ENCODE measurements at places on chromosomes 12 and 14.

GRCh38 chr12:52007982-52008510, 1.3 kb downstream of the TAMALIN start:
- DNase-seq: no peak

DNA sequence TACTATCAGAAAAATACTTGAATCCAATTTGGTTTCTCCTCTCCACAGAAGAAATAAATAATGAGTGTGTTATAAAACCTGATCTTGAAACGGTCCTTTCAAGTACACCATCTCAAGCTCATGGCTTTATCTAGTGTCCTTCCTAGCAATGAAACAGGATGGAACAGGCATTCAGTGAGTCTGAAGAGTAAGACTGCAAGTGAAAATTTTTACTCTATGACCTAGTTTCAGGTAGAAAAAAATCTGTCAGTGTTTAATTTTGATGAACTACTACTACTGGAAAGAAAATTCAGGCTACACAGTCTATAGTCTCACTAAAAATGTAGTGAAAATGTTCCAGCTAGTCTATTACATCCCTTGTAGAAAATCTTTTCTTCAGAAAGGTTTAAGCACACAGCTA, 7.7 kb downstream of the CBX5 start:
- DNase-seq: no peak

- DNase-seq: no peak
Observed at GRCh38 chr14:103008768-103009357, 48.5 kb downstream of the CDC42BPB start.

GRCh38 chr12:51694146-51694545, 103.1 kb downstream of the SCN8A start:
- DNase-seq: no peak

GRCh38 chr14:88793259-88793625, 489 bp upstream of the EML5 start:
- DNase-seq: no peak

DNA sequence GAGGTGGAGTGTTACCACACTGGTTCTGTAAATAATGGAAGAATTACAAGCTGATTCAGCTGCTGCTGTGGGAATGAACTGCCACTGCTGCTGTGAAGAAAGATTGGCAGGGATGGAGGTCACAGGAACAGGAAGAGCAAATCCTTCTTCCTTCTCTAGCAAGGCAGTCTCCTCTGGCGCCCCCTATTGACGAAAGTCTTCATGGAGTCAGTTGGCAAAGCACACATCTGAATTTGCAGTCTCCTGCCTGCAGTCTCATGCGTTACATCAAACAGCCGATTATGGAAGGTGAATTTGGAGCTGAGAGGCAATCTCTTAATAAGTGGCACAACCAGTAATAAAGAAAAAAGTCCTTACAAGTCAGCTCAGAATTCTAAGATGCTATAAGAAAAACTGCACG, 106.0 kb upstream of the TMTC1 start:
- no peak for DNase-seq

DNA sequence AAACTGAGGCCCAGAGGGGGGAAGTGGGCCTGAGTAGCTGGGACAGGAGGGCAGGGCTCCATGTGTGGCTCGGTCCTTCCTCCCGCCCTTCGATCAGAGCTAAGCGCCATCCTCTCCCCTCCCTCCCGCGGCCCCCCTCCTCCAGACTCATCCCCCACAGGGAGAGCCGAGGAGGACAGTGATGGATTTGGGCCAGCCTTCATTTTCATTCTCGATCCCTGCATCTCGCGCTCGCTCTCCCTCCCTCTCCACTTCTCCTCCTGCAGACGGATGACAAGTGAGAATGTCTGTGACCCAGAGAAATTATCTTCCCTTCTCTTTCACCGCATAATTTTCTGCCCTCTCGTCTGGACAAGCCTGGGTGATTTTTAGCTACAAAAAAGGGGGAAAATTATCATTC, 183.3 kb downstream of the RBM19 start:
- no peak for DNase-seq

GRCh38 chr12:4118601-4119156, 154.9 kb upstream of the CCND2 start:
- no peak for DNase-seq

GRCh38 chr14:90781344-90781761, 34.9 kb downstream of the TTC7B start:
- DNase-seq: no peak

DNA sequence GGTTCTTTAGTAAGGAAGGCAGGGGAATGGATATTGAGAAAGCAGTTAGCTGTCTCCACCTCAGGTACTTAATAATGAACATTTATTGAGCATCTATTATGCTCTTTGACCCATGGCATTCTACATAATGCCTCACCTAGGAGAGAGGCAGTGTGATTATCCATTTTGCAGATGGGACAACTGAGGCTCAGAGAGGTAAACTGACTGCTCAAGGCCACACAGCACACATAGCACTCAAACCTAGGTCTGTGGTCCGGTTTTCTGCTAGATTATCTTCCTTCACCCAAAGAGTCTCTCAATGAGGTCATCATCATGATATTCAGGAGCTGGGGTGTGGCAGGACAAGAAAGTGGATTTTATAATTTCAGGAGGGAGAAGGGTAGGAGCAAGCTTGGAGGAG, 199.1 kb upstream of the LHX5 start:
- DNase-seq: no peak

DNA sequence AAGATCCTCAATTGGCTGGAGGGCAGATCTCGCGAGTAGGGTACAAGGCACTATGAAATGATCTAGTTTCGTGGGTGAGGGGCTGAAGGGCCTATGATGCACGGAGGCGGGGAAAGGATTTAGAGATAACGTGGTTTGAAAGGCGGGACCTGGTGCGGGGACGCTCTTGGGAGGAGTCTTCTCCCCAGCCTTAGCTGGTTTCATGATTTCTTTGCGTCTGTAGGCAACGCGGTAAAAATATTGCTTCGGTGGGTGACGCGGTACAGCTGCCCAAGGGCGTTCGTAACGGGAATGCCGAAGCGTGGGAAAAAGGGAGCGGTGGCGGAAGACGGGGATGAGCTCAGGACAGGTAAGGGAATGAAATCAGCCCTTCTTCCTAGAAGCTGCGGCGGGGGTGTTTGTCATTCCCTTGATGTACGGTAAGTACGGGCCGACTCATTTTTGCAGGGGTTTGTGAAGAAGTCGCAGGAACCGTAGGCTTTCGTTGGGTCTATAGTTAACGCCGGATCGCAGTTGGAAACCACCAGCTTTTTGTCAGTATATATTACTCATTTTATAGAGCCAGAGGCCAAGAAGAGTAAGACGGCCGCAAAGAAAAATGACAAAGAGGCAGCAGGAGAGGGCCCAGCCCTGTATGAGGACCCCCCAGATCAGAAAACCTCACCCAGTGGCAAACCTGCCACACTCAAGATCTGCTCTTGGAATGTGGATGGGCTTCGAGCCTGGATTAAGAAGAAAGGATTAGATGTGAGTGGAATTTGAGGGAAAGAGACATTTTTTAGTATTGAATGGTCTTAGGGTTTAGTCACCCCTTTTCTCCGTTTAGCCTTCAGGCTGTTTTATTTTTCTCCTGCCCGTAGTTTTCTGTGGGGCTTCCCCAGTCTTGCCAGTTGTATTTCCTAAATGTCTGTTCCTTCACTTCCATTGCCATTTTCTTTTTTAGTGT, 602 bp downstream of the APEX1 start:
- no peak for DNase-seq

DNA sequence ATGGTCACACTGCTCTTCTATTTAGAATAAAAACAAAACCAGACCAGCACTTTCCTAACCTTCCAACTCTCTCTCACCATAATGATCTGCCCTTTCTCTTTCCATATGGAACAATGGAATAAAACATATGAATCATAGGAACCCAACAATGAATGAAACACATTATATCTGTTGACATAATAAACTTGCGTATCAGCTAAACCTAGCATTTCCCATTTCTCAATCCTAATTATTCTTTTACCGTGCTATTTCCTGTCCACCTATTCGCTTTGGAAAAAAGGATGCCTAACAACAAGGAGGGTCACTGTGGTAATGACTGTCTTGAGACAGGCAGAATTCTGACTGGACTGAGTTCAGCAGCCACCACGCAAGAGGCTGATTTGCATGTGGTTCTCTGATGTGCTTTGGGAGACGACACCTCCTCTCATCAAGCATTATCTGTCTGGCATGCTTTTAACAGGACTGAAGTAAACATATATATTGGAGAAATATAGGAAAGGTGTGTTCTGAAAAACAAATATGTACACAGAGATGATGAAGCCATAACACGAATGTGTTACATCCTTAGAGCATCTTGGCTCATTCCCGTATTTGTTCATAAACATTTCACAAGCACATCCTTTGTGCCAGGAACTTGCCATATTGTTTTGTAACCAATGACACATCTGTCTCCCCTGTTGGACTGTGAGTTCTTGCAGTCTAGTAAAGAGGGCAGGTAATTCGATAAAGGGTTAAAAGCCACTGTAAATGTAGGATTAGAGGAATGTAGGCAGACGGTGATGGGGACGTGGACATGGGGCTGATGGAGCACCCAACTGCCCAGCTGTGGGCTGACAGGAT, 87.7 kb downstream of the PTPRB start:
- no peak for DNase-seq

DNA sequence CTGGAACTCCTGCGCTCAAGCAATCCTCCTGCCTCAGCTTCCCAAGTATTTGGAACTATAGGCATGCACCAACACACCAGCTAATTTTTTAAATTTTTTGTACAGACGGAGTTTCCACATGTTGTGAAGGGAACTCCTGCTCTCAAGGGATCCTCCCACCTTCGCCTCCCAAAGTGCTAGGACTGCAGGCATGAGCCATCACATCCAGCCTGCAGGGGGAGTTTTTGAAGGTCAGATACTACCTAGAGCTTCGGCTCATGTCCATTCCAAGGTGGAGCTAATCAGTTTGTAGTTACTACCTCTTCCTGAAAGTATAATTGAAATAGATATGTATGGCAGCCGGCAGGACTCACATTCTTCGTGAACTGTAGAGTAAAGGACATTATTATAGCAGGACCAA, 3.7 kb upstream of the TAS2R19 start:
- no peak for DNase-seq

GRCh38 chr14:89537911-89538310, 120.9 kb upstream of the FOXN3 start:
- no peak for DNase-seq

DNA sequence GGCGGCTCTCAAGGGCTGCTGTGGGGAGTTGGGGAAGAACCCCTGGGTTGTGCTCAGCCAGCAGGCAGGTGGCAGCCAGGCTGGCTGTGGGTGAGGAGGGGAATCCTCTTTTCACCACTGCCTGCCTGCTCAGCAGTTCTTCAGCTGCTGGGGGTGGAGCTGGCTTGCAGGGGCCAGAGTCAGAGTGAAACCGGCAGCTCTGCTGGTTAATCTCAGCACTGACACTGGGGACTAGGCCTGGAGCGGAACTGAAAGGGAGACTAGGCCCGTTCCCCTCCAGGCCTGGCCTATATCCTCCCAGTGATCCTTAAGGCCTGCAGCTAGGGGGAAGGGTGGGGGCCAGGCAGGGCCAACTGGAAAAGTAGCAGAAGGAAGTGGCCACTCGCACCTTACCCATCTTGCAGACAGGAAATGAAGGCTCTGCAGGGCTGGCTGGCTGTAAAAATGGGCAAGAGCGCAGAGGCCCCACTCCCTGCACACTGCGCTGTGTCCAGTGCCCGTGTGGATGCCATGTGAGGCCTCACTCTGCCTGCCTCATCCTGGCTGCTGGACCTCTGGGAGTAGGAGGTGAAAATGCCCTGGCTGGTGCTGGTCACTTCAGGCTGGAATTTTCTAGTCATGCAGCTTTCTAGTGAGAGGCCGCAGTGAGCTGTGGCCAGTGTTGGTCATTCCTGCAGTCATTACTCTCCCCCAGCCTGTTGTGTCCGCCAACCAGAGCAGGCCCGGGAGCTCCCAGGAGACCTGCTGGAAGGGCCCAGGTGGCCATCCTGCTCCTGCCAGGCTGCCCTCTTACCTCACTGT, 39.4 kb downstream of the SH2B3 start:
- DNase-seq: peak; percentile 45

- DNase-seq: no peak
Observed at GRCh38 chr14:86450085-86450484, 920.1 kb downstream of the FLRT2 start.

- DNase-seq: no peak
Observed at GRCh38 chr14:22471545-22472121, 117.4 kb downstream of the DAD1 start.

DNA sequence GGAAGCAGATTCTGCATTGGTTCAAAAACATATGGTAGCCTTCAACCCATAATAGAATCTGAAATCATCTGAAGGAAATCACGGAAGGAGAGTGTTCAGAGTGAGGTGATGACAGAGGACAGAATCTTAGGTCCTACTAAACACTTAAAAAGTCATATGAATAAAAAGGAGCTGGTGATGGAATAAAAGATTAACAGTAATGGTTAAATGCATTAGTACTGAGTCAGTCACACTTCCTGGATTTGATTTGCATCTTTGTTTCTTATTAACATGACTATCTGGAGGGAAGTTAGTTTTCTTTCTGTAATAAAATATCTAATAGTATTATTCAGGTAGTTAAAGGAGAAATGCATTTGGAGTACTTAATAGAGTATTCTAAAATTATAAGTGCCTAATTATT, 296.3 kb upstream of the ATXN7L3B start:
- no peak for DNase-seq

GRCh38 chr12:127761880-127762279, 505.1 kb upstream of the TMEM132C start:
- DNase-seq: no peak

DNA sequence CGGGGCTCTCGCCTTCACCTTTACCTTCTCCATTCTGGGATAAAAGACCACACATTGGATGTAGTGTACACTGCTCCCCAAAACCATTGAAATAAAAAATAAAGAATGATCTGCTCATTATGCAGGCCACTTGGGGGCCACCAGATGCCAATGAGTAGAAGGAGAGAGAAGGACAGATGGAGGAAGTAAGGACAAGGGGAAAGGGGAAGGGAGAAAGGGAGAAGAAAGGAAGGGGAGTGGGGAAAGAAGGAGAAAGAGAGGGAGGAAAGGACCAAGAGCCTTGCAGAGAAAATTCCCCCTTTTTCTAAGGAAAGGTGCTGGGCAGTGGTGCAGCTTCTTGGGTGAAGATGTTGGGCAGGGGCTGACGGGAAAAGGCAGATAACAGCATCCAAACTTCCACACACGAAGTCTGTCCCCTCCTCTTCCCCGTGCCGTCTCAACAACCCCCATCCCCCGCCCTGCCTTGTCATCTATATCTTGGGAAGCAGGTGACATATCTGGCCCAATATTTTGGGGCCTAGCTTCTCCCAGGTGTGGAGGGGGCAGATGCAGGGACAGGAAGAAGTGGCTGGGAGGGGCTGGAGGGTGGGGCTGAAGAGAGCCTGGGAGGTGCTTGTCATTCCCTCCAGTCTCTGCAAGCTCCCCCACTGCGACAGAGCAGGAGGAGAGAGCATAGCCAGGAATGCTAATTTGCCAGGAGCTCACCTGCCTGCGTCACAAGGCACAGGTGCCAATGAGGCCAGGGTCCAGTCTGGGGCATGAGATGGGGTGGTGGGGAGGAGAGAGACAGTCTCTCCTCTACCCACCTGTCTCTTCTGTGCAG, 107.5 kb downstream of the SINHCAF start:
- no peak for DNase-seq
